T1000 (cell line): ENCODE measurements at places on chromosomes 11 and 22.
A peak's percentile ranks its signal among the peaks of the same experiment; 100 is the strongest.

DNA sequence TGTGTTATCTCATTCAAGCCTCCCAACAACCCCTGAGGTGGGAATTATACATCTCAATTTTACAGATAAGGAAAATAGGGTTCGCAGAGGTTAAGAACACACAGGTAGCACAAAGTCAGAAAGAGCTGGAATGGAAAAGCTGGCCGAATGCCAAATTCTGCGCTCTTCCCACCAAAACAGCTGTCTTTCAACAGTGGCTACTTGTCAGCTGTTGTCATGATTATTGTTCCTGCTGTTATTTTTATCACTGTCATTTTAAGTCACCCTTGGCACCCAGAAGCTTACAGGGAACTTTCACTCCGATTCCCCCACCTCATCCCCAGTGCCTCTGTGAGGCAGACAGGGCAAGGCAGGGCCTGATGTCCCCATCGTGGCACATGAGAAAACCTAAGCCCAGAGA lies 74.5 kb upstream of the CSNK2A3 start:
- no peak for DNase-seq

GRCh38 chr11:10502770-10503169 lies 38.2 kb downstream of the RNF141 start:
- DNase-seq = no peak

- DNase-seq = no peak
These were observed 9.1 kb downstream of the P2RY6 start for GRCh38 chr11:73281201-73281741.

GRCh38 chr11:62602141-62603071 lies 741 bp upstream of the MTA2 start:
- DNase-seq = peak; percentile 61

DNA sequence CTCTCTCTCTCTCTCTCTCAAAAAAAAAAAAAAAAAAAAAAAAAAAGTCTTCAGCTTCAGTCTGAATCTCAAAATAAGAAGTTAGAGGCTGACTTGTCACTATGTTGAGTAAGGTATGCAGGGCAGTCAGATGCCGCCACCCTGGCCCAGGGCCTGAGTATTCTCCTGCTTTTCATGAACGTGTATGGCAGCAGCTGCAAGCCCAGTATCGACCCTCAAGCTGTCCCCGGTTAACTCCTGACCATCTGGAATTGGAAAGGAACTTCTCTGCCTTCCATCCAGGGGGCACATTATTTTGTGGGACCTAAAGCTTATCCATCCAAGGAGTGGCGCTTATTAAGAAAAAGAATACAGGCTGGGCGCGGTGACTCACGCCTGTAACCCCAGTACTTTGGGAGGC lies 11.4 kb downstream of the MRGPRD start:
- DNase-seq = no peak
